Activated T-helper 1 cell treated with anti-CD3 and anti-CD28 coated beads, Interleukin-2, amount 50 U/mL, for 16 hours (primary cell): ENCODE measurements at places on chromosomes 6 and 20.

DNA sequence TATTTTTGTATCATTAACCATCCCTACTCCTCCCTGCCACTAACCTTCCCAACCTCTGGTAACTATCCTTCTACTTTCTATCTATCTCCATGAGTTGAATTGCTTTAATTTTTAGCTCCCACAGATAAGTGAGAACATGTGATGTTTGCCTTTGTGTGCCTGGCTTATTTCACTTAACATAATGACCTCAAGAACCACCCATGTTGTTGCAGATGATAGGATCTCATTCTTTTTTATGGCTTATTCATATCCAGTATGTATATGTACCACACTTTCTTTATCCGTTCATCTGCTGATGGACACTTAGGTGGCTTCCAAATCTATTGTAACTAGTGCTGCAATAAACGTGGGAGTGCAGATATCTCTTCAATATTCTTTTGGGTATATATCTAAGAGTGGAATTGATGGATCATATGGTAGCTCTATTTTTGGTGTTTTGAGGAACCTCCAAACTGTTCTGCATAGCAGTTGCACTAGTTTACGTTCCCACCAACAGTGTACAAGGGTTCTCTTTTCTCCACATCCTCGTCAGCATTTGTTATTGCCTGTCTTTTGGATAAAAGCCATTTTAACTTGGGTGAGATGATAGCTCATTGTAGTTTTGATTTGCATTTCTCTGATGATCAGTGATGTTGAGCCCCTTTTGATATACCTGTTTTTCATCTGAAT, 201.4 kb downstream of the ARHGAP18 start:
- no peak for DNase-seq

DNA sequence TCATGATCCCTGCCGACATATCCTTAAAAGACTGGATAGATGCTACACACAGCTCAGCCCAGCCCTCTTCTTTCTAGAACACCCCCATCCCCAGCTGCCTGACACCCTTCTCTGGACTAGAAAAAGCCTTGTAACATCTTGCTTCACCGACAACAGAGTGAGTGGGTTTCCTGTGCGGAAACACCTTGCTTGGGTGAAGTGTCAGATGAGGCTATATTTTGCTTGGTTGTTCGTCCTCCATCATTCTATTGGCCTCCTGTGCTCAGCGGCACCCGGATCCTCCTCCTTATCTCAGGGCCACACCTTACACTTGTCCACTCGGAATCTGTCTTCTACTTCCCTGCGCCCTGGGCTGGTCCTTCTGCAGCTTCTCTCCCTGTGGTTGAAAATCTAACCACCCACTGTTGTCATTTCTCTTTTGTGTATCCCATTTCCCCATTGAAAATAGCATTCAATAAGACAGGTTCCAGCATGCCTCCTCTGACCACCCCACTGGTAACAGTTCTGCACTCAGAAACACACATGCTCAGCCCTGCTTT, 101.3 kb upstream of the MLN start:
- no peak for DNase-seq

- DNase-seq = no peak
Measured at GRCh38 chr6:21109391-21110178, 484.0 kb upstream of the SOX4 start.

DNA sequence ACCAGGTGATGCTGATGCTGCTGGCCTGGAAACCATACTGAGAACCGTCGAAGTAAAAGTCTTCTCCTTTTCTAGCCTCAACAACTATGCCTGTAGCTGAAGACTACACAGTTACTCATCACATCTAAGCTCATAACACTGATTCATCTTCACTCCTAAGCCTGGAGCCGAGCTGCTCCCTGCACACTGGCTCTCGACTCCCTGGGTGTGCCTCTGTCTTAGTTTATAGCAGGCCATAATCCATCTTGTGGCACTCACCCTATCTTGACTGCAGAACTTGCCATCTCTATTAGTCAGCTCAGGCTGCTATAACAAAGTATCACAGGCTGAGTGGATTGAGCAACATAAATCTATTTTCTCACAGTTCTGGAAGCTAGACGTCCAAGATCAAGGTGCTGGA, 191.0 kb downstream of the UNC5CL start:
- no peak for DNase-seq

DNA sequence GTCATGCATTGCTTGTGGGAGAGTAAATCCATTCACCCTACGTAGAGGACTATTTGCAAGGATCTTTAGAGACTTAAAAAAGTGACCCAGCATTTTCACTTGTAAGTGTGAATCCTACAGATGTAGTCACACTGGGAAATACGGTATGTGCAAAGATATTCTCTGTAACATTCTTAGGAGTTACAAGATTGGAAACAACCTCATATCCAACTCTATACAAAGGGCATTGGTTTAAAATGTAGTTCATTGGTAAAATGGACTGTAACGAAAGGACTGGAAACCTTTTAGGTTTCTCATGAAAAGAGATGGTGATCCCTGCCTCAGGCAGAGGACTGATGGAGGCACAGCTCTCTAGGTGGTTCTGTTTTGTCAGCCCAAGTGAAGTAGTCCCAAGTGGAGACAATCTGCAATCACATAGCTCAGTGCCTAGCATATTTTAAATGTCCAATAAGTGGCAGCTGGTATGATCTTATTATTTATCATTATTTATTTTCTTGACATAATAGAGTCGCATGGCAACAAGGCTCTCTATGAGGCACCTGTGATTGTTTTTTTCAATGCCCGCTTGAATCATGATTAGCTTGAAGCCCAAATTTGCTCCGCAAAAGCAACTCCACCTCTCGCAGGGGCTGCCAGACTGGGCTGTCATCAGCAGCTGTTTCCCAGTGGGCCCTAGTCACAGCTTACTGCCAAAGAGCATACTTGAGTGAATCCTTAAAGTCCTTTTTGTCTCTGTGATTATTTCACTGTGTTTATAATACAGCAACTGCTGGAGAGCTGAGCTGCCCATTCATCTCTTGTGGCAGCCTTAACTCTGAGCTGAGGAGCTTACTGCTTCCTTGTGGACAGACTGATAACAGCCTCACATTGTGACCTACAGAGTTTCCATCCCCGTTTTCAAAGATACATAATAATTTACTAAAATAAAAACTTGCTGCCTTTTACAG, 19.8 kb upstream of the ENPP1 start:
- DNase-seq = no peak

GRCh38 chr6:63352544-63353285, 32.9 kb upstream of the LGSN start:
- DNase-seq = no peak

GRCh38 chr6:36018339-36018738, 6.1 kb downstream of the SLC26A8 start:
- no peak for DNase-seq

DNA sequence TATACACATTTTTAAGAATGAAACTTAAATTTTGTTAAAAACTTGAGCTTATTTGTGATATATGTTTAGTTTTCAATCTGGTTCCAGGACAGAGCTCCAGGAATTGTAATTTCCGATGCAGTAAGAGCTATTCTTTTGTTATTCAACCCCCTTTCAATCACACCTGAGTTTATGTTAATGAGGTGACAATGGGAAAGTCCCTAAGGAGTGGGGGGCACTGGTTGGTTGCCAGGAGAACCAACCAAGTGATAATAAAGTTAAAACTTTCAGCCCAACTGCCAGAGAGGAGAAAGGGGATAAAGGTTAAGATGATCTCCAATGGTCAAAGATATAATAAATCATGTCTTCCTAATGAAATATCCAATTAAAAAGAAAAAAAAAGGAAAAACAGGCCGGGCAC, 19.8 kb downstream of the MDN1 start:
- DNase-seq = no peak

DNA sequence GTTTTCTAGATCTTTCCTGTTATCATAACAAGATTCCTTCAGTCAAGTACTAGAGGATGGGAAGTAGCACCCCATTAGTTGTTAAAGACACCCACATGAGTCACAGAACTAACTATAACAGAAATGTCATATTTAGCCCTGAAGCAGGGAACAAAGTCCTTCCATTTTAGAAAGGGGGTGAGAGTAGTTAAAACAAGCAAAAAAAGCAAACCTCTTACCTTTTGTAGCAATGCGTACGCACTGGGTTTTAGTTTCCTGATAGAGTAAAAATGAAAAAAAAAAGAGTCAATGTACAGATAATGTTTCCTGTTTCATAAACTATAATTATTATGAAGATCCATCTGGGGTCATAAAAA, 163.7 kb upstream of the THEMIS start:
- no peak for DNase-seq

DNA sequence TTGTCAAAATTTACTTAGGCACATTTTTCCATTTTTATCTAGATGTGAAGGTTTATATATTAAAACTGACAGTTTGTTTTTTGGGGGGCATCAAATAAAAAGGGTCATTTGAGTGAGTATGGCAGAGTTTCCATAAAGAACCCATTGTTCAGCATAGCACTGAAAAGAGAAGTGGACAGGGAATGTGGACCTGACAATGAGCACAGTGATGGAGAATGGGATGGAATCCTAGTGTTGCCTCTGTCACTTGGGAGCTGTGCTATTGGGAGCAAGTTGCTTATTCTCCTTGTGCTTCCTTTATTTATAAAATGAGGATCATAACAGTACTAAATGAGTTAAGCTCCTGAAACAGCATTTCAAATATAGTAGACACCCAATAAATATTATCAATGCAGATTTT, 130.7 kb upstream of the SIM1 start:
- no peak for DNase-seq

DNA sequence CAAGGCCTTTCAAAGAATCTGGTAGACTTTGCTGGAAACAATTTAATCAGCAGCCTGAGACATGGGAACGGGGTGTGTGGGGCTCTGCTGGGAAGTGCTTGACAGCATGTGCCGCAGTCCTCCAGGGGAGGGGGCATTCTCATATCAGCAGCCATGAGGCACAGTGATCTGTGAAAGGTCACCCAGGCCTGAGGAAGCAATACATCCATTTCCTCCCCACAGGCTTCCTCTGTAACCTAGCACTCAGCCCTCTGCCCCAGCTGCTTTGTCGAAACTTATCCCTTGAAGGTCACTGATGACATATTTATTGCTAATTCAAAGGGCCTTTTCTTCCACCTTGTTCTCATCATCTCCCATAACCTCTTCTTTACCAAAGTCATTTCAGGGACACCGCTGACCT, 103.3 kb downstream of the TNFAIP3 start:
- no peak for DNase-seq
